Psoas muscle (tissue), 8 donors: ENCODE measurements at places on chromosomes 16 and 17. TPM values are rescaled to one million over a fixed set of nuclear protein-coding genes. Genes with fewer than 3 reads are reported as not detected.

DNA sequence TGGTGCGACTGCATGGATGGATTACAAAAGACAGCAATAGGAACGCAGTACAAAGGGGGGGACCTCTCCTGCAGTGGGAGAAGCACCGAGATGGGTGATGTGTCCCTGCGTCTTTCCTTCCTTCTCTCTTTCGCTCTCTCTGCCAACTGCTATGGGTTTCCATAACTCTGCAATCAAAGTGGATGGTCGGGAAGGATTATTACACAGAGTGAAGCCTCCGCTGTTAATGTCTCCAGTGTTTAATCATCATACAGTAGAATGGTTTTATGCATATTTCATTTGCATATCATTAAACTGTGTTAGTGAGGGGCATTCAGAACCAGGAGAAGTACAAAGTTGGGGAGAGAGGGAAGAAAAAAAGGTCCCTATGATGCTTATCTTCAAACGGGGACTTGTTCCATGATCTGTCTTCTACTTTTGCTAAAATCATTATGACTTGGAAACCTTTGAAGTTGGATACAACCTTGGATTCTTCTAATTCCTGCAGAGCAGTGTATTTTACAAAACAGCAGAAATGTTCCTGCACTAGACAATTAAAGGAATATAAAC, 255.9 kb upstream of the PMFBP1 start:
- DNase-seq = no peak

- peak; percentile 59 for DNase-seq
Measured at GRCh38 chr16:69924777-69925191, 26.4 kb upstream of the CLEC18A start.

DNA sequence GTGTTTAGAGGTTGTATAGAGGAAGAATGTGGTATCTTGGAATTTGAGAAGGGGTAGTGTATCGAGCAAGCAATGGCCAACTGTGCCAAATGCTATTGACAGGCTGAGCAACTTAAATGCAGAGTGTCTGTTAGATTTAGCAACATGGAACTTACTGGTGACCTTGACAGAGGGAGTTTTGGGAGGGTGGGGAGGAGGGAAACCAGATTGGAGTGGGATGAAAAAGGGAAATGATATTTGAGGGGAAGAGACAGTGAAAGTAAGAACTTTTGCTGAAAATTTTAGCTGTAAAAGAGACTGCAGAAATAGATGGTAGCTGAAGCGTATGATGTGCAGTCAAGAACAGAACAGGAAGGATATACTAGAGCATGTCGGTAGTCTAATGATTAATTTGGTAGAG, 1.1 kb downstream of the LRRC36 start:
- DNase-seq = no peak

DNAH3 gene
- total RNA-seq = 0.12 TPM
